ENCODE measurements at places on chromosomes 5 and 9.

- DNase-seq, result no peak
Observed at GRCh38 chr9:73229543-73229942, 77.9 kb downstream of the ANXA1 start.

DNA sequence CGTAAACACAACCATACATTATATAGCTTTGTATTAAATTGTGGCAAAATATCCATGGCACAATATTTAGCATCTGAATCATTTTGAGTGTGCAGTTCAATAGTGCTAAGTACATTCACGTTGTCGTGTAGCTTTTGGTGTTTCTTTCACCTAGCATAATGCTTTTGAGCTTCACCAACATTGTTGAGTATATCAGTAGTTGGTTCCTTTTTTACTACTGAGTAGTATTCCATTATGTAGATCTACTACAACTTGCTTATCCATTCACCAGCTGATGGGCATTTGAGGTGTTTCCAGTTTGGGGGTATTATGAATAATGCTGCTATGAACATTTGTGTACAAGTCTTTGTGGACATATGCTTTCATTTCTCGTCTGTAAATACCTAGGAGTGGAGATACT lies 27.3 kb upstream of the CTNNAL1 start:
- DNase-seq, result no peak

DNA sequence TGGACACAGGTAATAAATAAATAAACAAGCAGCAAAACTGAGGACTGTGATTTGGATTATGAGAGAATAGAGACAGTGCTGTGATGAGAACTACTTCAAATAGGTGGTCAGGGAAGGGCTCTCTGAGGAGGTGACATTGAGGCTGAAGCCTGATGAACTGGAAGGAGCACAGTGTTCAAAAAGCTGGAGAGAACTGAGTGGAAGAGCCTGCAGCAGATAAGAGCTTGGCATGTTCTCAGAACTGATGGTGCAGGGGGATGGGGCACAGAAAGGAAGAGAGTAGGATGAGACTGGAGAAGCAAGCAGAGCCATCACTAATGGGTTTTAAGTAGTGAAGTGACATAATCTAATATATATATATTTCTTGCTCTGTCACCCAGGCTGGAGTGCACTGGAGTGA lies 11.2 kb upstream of the TPM2 start:
- DNase-seq, result no peak

- DNase-seq, result no peak
Observed at GRCh38 chr9:92917176-92917800, 30.0 kb upstream of the FGD3 start.

- DNase-seq, result no peak
Observed at GRCh38 chr5:14286574-14287421, 143.7 kb downstream of the TRIO start.

GRCh38 chr9:71121275-71122021 lies at the start of gene TRPM3:
TRPM3 (minus strand) TSS chr9:71121621; CDS start chr9:71121354, 267 bp downstream.
- DNase-seq, result no peak

GRCh38 chr9:75683591-75683990 lies 206.9 kb upstream of the PCSK5 start:
- no peak for DNase-seq

GRCh38 chr9:135926402-135927194 lies 19.3 kb upstream of the CAMSAP1 start:
- DNase-seq, result no peak

GRCh38 chr5:98933445-98934072 lies 4.8 kb upstream of the CHD1 start:
- no peak for DNase-seq

DNA sequence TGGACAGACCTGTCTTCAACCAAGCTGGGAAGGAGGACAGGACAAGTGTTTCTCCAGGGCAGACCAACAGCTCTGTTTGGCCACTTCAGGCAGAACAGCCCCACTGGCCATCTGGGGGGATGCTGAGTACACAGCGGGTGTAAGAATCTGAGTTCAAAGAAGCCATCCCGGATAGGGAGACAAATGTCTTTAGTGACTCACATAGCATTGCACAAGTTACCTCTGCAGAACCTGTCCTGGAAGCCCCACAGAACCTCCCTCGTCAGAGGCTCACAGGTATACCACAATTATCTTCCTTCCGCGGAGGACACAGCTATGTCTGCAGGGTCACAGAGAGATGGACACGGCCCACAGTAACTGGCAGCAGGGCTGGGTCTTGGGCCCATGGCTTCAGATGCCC lies 2.0 kb downstream of the OR2V2 start:
- DNase-seq, result no peak

DNA sequence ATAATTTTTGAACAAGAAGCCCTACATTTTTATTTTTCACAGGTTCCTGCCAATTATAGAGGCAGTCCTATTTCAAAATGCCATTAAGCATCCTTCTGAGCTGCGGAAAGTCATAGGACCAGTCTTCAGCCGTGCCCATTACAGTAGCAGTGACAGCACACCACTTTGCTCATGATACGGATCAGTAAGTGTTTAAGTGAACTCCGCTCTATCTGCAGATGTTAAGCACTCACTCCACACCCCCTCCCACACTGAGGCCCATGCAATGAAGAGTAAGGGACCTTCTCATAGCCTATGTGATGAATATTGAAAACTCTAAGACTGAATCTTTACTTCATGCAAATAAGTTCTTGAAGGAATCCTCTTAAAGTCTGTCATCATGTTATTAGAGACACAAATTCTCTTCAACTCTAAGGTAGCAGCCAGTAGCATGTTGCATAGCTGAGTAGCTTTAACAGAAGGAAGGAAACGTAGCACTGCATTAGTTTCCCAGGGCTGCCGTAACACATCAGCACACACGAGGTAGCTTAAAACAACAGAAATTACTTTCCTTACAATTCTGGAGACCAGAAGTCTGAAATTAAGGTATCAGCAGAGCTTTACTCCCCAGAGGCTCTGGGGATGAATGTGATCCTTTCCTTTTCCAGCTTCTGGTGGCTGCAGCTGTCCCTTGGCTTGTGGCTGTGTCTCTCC lies 20.3 kb upstream of the TAF11L2 start:
- DNase-seq, result no peak

GRCh38 chr9:136049491-136050265 lies 45.4 kb downstream of the NACC2 start:
- no peak for DNase-seq

DNA sequence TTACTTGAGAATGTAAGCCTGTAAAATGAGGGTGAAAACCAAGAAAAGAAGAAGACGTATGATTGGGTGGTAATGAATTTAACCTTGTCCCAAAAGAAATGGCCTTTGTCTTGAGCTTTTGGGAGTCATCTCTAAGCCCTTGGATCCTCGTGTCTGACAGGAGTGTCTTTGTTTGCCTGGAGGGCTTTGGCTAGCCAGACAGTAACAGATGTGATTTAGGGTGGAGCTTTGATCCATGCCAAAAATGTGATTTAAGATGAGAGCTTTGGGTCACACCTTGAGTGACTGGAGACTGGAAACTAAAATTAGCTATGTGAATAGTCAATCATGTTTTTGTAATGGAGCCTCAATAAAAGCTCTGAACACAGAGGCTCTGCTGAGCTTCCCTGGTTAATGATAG lies 25.9 kb upstream of the ZFAND5 start:
- DNase-seq, result no peak

DNA sequence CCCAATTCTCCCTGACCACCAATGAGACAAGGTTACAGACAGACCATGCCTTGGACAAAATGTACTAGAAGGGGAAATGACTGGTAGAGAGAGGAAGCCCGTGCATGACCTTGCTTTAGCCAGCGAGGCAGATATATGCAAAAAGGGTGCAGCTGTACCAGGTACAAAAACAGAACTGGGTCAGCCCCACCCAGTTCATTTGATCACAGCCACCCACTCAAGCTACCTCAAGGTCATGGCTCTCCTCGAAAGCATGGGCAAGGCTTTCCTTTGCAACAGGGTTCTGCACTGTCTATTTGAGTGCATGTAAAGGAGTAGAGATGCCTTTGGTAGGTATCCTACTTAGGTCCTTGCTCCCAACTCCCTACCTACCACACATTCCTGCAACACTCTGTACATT lies 33.3 kb downstream of the TLE1 start:
- no peak for DNase-seq

GRCh38 chr5:135095871-135096270 lies 61.8 kb upstream of the PITX1 start:
- DNase-seq, result no peak

GRCh38 chr9:75451505-75451904 lies 363.2 kb downstream of the OSTF1 start:
- DNase-seq, result no peak

DNA sequence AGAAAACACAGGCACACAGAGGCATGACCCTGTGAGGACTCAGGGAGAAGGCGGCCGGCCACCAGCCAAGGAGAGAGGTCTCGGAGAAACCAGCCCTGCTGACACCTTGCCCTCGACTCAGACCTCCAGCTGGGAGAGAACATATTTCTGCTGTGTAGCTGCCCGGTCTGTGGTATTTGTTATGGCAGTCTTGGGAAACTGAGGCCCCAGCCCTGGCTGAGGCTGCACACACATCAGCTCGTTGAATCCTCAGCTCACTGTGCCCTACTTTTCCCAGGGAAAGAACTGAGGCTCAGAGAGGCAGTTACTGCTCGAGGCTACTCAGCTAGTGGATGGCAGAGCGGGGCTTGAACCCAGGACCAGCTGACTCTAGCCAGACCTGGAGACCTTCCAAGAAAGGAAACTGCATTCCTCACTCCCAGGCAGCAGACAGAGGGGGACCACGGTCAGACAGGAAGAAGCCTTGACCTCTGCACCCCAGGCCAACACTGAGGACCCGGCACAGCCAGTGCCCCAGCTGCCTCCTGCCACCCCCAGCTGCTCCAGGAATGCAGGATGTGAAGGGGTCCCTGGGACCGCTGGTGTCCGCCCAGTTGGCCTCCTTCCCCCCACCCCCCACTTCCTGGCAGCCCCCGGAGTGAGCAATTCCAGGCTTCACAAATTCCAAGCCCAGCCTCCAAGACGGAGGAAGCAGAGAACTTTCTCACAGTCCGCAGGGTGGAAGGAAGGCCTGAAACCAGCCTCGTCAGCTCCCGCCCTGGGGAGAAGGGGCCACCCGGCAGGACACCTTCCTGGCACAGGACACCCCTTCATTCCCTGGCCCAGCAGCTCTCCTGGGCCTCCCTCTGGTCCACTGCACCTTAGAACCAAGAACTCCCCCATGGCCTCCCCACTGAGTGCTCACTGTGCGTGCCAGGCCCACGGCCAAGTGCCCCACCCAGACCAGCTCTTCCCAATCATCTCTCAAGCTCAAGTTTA lies 69.9 kb downstream of the LRSAM1 start:
- no peak for DNase-seq

GRCh38 chr5:80985600-80986228 lies 25.6 kb downstream of the RASGRF2 start:
- no peak for DNase-seq

DNA sequence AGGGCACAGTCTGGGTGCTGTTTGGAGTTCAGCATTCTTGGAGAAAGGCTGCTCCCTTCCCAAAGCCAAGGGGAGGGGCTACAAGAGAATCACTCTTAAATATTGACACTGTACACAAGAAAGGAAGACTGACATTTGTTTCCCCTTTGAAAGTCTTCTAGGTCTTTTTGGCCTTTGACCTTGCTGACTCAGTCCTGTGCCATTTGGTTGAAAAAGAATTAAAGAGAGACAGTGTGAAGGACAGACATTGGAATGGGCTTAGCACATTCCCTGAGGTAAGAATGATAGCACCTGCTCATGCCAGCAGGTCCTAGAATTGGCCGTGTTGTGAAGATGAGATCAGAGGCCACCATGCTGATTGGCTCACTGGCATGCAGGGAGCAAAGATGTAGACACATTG lies 271.4 kb upstream of the ZNF608 start:
- DNase-seq, result no peak

- DNase-seq, result no peak
Observed at GRCh38 chr5:149616727-149617285, 35.5 kb downstream of the ARHGEF37 start.

DNA sequence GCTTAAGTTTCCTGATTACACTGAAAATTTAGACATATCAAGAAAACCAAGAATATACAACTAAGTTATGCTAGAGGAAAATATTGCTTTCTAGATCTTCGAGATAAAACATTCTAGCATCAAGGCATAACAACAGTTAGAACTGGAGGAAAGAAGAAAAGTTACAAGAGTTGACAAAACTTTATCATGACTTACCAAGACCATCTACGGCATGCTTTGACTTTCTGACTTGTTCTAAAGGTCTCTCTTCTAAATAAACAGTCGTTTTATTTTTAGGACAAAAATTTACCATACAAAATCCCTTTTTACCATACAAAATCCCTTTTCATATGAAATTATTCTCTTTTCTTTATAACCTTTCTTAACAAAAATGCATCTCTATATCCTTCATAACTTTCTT lies 1110.1 kb upstream of the CDH10 start:
- DNase-seq, result no peak

GRCh38 chr5:41095324-41096101 lies 24.4 kb upstream of the MROH2B start:
- DNase-seq, result no peak

GRCh38 chr9:128921881-128922763 lies 1.3 kb downstream of the PHYHD1 start:
- DNase-seq, result no peak

DNA sequence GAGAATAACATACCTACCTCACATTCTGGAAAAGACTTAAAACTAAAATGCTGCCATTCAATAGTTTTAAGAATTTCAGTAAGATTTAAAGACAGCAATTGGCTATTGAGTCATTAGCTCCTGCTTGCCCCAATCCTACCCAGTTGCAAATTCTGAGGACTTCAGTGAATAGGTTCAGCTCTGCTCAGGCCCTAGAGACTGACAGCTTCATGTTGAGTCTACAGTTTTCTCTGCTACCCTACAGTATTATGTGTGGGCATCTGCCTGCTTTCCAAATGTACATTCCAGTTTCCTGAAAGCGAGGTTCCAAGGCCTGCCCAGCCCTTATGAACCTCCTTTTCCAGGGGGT lies 61.5 kb downstream of the ARSB start:
- no peak for DNase-seq

DNA sequence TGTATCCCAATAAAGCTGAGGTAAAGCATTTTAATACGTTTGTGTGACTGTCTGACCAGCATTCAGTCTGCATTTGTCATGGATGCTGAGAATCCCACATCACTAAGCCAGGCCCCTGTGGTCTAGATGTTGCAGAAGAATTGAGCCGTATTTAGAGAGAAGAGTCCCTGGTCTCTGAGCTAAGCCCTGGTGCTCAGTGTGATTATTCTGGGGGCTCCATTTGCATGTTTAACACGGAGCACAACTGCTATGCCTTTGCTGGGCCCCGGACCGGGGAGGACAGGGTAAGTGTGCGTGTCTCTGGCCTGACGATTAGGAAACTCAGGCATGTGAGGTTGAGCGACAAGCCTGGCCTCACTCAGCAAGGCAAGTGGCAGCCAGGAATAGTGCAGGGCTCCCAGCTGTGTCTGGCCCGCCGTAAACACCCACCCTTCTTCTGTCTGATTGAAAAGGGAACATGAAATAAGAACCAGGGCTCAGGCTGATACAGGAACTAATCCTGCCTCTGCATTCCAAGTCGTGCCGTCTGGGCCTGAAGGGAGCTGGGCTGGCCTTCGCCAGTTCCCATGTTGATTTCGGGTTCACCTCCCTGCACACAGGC lies 22.3 kb downstream of the FAM78A start:
- DNase-seq, result no peak

GRCh38 chr9:2800394-2801179 lies 43.3 kb downstream of the PUM3 start:
- DNase-seq, result no peak

- DNase-seq, result no peak
Observed at GRCh38 chr9:136644343-136644592, 18.4 kb upstream of the EGFL7 start.

GRCh38 chr9:111276431-111277128 lies 53.4 kb downstream of the OR2K2 start:
- no peak for DNase-seq

Measured in activated T-cell treated with anti-CD3 and anti-CD28 coated beads, Interleukin-2, amount 50 U/mL, for 1 hour (primary cell).